ENCODE measurements at places on chromosomes 4 and X.
A peak's percentile ranks its signal among the peaks of the same experiment; 100 is the strongest.

GRCh38 chrX:154372612-154373022 lies 1.8 kb downstream of the FLNA start:
- DNase-seq: no peak

- DNase-seq: no peak
Observed at GRCh38 chr4:33149658-33150524, 2429.7 kb downstream of the PCDH7 start.

- no peak for DNase-seq
Observed at GRCh38 chrX:38282049-38282448, 45.3 kb downstream of the RPGR start.

GRCh38 chr4:185218312-185218711 lies 8.9 kb downstream of the SNX25 start:
- DNase-seq: no peak

GRCh38 chrX:56402207-56402606 lies 161.2 kb upstream of the UBQLN2 start:
- DNase-seq: no peak

- no peak for DNase-seq
Observed at GRCh38 chrX:154734061-154734781, 16.7 kb downstream of the GAB3 start.

- no peak for DNase-seq
Observed at GRCh38 chrX:112646651-112647050, 33.1 kb downstream of the LHFPL1 start.

GRCh38 chr4:37812713-37813112 lies 13.8 kb upstream of the PGM2 start:
- DNase-seq: no peak

GRCh38 chrX:48918301-48918642 lies 552 bp downstream of the PIM2 start:
- no peak for DNase-seq

GRCh38 chrX:10755439-10756334 lies 135.3 kb upstream of the MID1 start:
- no peak for DNase-seq

GRCh38 chrX:43644124-43644701 lies 11.9 kb upstream of the MAOA start:
- no peak for DNase-seq

- no peak for DNase-seq
Observed at GRCh38 chr4:76488455-76488854, 53.4 kb downstream of the SHROOM3 start.

- no peak for DNase-seq
Observed at GRCh38 chr4:129926936-129927335, 831.0 kb downstream of the C4orf33 start.

DNA sequence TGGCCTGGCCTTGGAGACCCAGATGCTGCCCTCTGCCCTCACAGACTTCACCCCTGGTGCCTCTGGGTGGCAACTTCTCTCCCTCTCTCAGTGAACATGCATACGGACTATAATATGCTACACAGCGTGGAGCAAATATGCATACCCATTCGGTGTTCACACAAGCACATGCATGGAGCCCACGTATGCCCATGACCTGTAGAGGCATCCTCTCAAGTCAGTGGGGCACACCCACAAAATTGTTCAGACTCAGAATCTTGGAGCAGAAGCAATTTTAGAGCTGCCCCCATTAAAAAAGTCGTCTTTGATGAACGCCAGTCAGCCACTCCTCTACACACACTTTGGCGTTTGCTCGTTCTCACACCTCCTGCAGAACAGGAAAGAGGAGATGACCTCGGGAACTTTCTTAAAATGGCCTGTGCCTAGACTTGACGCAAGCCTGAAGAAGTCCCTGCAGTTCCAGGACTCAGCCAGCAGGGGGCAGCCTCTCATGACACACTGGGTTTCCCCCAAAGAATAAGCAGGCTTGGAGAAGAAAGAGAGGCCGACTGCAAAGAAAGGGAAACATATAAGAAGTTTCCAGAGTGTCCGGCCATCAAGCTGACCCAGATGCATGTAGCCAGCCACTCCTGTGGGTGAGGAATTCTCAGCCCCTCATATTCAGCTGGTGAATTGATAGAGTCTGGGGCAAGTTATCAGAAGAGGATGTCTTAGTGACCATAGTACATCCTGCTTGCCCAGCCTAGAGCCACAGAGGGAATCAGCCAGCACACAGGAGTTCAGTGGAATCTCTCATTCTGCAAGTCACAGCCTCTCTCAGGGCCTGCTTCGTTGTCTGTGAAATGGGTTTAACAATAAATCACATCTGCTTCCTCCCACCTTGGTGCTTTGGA lies 17.3 kb downstream of the APLN start:
- DNase-seq: no peak

DNA sequence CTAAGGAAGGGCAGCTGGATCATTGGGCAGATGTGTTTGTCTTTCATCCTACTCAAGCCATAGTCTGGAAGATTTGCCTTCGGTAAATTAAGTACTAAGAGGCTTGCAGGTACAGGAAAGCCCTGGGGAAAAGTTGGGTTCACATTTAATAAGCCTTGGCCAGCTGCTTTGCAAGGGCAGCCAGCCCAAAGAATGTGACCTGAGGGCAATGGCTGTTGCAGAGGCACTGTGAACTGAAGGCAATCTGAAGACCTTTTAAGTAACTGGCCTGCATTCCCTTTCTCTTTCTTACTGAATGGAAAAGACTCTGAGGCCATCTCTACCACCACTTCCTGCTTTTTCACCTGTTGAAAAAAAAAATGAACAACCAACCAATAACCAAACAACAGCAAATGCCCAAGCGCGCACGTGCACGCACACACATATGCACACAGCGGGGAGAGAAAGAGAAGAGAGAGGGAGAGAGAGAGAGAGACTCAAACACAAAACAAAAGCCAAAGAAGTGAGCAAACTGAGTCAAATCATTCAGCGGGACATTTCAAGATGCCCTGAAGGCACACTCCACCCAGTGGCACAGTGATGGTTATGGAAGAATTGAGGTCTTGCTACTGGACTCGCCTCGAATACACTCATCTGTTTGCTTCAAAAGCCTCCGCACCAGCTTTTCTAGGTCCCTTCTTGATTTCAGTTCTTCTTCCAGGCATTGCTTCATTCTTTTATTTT lies 19.6 kb downstream of the CD40LG start:
- DNase-seq: no peak

GRCh38 chrX:638482-639131 lies 8.0 kb downstream of the SHOX start:
- peak; percentile 58 for DNase-seq

DNA sequence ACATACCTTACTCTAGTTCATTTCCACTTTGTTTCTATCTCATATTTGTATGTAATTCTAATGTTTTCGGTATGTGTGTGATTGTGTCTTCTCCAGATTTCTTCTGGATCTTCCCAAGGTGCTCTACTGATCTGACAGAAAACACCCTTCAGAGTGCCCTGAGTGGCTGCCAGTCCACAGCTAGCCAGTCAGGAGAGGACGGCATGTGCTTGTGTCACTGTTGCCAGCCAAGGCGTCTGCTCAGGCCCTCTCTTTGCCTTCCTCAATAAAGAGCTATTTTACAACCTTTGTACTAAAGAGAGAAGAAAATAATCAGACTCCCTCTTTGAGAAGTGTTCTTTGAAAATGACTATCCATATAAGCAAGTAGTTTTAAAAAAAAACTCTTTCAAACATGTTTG lies 29.0 kb downstream of the CD99L2 start:
- no peak for DNase-seq

DNA sequence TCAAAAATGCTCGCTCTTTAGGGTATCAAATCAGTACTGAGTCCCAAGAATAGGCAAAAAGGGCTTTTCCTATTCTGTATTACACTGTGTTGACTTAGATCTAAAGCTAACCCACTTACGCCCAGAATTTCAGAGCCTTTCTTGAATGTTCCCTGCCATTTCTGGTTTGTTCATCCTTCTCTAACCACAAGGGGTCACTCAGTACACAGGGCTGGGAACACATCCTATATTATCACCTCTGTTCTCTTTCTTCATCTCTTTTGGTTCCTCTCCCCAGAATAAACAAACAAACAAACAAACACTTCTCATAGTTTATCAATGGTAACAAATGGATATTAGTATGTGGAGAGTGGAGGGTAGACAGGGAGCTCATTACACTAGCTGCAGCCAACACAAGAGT lies 25.5 kb upstream of the MORC4 start:
- DNase-seq: no peak

DNA sequence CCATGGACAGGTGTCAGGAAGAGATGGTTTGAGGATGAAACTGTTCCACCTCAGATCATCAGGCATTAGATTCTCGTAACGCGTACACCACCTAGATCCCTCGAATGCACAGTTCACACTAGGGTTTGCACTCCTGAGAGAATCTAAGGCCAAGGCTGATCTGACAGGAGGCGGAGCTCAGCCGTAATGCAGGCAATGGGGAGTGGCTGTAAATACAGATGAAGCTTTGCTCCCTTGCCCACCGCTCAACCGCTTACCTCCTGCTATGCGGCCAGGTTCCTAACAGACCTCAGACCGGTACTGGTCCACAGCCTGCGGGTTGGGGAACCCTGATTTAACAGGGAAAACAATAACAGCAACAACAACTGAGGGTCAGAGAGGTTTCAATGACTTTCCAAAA lies 2.0 kb upstream of the TEC start:
- DNase-seq: no peak

DNA sequence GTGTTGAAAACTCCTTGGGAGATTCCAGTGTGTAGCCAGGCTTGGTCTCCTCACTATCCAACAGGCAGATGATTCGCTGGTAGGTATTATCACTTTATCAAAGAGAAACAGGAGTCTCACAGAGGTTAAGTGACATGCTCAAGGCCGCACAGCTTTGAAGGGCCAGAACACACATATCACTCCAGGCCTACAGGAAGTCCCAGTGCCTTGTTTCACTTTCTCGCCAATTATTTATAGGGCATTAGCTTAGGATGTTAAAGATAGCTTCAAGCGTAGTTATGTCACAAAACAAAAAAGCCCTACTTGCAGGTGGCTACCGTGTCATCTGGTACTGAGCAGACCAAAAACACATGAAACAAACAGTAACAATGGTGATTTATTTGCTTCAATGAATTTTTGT lies 13.2 kb downstream of the ATP8A1 start:
- DNase-seq: no peak

DNA sequence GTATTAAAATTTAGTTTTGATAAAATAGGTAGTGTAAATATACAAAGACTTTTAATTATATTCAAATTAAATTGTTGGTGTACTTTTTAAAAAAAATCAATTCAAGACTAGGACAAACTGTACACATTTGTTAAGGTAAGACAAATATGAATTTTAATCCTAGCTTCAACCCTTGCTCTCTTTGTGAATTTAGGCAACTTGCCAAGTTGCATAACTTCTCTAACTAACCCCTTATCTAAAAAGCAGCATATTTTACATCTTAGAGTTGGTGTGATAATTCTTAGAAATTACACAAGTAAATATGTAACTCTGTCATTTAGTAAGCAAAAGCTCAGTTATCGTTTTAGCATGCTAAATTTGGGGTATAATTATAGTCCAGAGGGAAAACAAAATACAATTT lies 78.1 kb upstream of the FSTL5 start:
- no peak for DNase-seq

DNA sequence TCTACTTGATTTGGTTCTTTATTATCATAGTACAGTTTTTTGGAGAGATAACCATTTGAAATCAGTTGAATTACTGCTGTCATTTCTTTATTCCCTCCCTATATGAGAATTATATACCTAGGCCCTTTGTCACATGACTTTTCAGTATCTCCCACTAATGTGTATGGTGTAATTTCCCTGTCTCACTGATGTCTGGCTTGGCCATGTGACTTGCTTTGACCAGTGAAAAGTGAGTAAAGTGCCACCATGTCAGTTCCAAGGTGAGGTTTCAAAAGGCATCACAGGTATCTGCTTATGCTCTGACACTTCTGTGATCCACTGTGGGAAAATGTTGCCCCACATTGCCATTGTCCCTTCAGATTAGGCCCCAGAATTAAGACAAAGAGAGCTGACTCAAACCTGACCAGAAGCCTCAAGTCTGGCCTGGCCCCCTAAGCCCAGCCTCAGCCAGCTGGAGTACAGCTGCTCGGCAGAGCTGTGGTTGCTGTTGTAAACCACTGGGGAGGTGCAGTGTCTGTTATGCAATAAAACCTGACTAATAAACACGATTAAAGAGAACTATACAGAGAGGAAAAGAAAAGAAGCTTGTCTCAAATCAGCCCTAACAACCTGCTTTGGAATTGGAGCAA lies 27.5 kb downstream of the SETD7 start:
- no peak for DNase-seq

GRCh38 chr4:74112399-74113105 lies 13.6 kb upstream of the CXCL2 start:
- DNase-seq: no peak
